ENCODE measurements at places on chromosomes 5 and 9.

DNA sequence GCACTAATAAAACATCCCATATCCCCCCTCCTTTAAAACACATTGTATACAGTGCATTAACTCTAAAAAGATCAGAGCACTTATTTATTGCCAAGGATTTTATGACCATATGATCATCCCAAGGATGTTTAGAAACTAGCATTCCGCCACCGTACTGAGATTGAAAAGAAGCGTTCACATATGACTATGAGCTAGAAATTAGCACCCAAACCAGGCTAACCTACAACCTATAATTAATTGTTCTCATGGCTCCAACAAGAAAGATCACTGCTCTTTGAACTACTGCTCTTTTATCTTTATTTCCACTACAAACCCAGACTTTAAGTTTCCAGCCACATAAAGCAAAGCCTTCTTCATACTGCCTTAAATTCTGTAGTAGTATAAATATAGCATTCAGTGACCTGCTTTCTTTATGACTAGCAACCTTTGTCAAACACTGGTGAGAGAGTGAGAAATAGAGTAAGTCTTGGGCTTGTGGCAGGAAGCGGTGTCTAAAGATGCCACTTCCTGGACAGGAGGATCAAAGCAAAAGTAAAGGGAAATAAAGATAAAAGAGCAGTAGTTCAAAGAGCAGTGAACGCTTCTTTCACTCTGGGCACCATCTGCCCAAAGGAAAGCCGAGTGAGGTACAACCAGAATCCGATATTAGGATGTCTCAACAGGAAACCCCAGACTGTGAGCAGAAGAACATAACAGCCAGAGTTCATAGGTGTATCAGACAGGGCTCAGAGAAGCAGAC is 151.1 kb upstream of the ERCC6L2 start:
- DNase-seq, result no peak

GRCh38 chr5:157817387-157817702 is 41.6 kb downstream of the CLINT1 start:
- no peak for DNase-seq

GRCh38 chr5:54580997-54581811 is 63.6 kb downstream of the SNX18 start:
- no peak for DNase-seq

DNA sequence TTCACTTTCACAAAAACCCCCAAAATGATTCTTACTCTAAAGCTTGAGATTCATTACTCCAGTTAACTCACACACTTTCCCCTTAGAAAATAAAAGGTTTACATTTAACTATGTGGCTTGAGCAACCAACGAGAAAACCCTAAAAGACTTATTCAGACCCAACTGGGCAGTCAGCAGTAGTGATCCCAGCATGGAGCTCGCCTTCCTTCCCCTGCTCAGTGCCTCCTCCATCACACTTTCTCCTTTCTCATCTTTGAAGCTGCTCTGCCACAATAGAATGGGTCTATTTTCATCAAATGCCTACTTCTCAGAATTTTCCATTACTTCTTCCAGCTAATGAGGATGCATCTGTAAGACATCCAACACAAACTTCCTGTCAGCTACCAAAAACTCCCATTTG is 29.1 kb downstream of the RORB start:
- DNase-seq, result no peak

DNA sequence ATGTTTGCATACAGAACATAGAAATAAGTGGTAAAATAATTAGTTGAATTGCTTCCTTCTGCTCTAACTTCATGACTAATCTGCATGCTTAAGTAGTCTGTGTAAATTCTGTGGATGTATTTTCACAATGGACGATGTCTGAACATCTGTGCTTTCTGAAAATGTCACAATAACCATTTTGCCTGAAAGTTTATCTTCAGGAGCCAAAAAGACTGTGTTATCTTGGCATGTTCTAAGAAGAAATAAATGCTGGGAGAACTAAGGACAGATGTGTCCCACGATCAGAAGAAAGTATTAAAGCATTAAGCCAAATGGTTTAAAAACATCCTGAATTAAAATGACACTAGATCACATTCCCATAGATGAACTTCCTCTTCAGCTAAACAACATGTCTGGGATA is 397.6 kb downstream of the SPOCK1 start:
- no peak for DNase-seq

- no peak for DNase-seq
These were observed 103.0 kb downstream of the ATP10B start for GRCh38 chr5:160749026-160749425.

DNA sequence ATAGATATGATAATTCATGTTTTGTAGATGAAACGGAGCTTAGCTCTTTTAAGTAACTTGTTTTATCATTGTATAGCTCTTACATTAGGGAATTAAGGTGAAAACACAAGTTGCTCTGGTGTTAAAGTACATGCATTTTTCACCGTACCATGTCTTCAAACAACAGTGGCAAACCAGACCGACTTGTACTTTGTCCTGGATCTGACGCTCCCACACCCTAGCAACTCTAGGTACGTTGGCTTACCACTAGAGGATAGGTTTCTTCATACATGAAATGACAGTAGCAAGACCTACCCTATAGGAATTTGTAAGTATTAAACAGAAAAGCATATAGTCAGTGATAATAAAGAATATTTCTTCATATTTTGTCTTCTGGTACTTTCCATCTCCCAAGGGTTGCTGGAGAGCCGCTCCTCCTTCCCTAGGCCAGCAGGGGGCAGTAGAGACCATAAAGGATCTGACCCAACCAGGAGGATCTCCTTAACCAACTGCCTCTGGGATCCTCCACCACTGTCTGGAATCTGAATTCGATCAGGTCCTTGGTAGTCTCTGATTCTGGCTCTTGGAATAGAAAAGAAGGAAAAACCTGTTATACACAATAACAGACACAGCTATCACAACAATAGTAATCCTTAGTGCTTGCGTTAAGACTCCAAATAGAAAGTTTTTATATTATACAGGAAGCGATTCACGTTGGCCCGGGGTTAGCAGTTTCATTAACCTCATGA is 136.7 kb downstream of the CAVIN4 start:
- no peak for DNase-seq

DNA sequence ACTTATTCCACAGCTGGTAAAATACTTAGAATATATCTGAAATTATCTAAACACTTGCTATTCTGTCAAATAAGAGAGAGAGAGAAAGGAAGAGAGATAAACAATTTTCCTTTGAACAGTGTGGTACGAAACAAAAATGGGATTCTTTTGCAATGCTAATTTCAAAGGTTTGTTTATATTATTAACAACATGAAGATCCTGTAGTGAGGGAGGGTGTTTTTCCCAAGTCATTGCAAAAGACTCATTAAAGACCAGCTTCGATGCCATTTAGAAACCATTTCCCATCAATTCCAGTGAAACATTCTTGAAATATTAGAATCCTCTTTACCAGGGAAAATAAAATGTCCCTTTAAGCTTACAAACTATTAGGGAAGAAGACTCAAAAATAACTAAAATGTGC is 505.4 kb downstream of the SEMA5A start:
- no peak for DNase-seq

DNA sequence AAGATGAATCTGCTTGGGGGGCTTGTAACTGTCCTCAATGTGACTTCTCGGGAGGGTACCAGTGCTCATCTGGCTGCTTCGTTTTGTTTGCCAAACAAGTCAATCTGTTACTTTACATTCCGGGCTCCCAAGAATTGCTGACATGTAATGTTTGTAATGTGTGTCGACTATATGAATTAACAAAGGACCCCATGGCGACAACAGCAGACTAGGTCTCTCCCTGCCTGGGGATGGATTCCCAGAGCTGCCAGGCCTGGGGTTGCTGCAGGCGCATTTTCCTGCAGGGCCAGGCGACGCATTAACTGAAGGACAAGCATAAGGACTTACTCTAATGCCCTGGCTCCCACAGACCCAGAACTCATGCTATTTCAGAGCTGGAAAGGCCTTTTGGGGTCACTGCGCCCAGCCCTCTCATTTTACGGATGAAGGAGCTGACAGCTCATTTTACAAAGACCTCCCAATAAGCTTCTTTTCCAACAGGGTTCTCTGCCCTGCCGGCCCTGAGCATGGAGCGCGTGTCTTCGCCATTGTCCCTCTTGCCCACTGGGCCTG is 214.8 kb downstream of the TTLL11 start:
- no peak for DNase-seq

DNA sequence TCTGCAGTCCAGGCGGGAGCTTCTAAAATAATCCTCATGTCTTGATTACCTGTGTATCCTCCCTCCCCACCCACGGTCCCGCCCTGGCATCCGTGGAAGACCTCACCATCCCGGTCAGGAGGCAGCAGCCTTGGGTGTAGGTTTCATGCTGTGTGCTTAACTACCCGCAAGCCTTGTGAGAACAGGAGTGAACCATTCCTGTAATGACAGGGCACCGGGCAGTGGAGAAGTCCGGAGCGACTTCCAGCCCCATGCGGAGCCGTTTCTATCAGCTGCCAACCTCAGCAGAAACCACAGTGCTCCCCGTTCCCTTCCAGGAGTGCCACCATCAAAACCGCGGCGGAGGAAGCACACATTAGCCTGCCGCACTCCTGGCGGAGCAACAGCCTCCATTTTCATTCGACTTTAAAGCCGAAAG is 123.5 kb upstream of the LMX1B start:
- DNase-seq, result no peak

GRCh38 chr5:39005566-39006232 is 68.5 kb downstream of the RICTOR start:
- DNase-seq, result no peak

DNA sequence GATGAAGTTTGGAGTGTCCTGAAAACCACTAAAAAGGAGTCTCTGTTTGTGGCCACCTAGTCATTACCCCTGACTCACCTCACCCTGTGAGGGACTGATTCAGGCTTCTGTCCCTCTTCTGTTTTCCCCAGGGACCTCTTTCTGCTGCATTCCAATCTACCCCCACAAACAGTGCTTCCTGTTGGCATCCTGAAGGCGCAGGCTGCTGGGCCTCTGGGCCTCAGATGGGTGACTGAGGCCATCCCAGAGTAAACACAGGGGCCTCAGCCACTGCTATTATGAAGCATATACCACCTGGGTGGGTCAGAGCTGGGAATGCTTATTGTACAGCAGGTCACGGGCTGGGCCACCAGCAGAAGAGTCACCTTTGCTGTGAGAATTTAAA is 20.0 kb downstream of the MORN5 start:
- no peak for DNase-seq

- DNase-seq, result no peak
These were observed 153.5 kb downstream of the SLC28A3 start for GRCh38 chr9:84187090-84187489.

DNA sequence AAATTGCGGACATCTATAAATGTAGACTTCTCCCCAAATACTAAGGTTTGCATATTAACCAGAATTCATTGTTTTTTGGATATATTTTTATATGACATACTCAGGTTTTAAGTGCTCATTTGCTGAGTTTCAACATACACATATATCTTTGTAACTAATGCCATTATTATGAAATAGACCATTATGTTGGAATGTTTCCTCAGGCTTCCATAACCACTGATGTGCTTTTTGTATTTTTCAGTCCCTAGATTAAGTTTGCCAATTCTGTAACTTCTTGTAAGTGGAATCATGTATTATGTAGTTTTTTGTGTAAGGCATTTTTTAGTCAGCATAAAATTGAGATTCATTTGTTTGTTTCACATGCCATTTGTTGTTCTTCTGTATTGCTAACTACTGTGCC is 32.1 kb downstream of the HSPA4 start:
- no peak for DNase-seq
